Vagina (tissue), 2 donors: ENCODE measurements at places on chromosomes 5 and 9.

DNA sequence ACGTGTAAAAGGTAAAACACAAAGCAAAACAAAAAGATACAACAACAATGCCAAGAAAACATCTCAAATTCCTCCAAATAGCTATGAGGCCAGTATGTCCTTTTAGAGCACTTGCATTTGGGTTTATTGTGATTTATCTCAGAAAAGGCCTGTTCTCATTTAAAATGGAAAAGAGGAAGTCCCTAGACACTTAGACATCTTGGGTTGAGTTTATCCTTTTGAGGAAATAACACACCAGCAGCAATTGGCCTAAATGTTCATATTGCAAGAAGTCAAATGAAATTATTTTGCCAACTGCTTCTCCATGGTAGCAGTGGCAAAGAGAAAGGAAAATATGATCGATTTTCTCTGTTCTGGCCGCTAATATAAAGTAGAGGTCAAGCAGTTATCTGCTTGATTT lies 43.6 kb upstream of the TRMT10B start:
- no peak for DNase-seq
- no peaks in the 10 kb centered on the region for H3K4me1 ChIP-seq
- no peaks in the 10 kb centered on the region for H3K36me3 ChIP-seq
- no peak overlapping the region for H3K27ac ChIP-seq
- no peak overlapping the region for H3K4me3 ChIP-seq

- no peaks in the 10 kb centered on the region for H3K36me3 ChIP-seq
- no peak overlapping the region for H3K4me3 ChIP-seq
- no peak for DNase-seq
- H3K27me3 ChIP-seq: no peaks in the 10 kb centered on the region
- no peaks in the 10 kb centered on the region for H3K4me1 ChIP-seq
- no peak overlapping the region for H3K27ac ChIP-seq
Measured at GRCh38 chr5:136374003-136374402, 8.7 kb upstream of the TRPC7 start.

DNA sequence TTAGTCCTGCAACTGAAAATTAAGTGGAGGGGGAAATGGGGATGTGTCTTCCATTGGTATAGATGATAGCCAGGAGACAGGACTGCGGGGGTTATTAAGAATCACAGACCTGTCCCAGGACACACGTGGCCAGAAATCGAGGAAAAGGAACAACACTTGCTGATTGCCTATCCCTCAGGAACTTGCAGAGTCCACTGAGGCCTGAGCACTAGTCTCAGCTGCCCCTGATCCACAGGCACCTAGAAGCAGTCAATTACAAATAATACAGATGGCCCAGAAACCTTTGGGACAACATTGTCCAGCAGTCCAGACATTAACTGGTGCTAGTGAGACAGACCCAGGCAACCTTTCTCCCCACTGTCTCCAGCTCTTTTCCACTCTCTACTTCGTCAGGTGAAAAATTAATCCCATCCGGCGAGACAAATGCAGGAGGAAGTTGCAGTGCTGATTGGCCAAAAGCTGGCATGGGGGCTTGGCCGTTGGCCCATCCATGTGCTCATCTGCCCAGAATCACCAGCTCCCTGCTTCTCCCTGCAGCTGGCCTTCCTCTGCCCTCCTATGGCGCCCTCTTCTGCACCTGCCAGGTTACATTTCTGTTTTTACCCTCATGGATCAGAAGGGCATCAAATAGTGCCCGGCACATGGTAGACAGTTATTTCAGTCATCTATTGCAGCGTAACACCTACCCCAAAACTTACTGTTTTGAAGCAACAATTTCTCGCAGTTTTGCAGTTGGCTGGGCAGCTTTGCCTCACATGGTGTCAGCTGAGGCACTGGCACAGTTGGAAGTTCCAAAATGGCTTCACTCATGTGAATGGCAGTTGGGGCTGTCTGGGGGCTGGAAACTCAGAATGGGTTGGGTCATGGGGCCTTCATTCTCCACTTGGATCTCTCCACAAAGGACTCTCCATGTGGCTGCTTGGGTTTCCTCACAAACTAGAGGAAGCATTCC lies 3.6 kb upstream of the B4GALT1 start:
- peak; percentile 83 for DNase-seq
- H3K4me3 ChIP-seq: no peak overlapping the region
- H3K4me1 ChIP-seq: peaks cover 16% of the 10 kb centered on the region
- H3K27me3 ChIP-seq: no peaks in the 10 kb centered on the region
- no peak overlapping the region for H3K27ac ChIP-seq

DNA sequence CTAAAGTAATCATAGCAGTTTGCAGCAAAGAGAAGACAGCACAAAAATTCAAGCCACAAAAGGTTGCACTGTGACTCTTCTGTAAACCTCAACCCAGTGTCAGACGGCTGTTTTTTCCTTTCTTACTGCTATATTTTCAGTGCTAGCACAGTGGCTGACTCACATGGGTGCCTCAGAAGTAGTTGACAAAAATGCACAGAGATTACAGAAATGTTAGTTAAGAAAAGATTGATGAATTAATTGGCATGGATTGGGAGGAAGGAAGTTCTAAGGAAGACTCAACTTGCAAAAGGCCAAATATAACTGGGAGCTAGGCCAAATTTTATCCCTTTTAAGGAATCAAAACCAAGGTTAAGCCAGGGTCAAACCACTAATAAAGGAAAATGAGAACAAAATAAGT lies 43.7 kb upstream of the ITGA1 start:
- H3K27ac ChIP-seq: no peak overlapping the region
- peaks cover 5% of the 10 kb centered on the region for H3K4me1 ChIP-seq
- H3K27me3 ChIP-seq: no peaks in the 10 kb centered on the region
- no peak for DNase-seq

GRCh38 chr5:150609843-150610584 lies 30.4 kb upstream of the SYNPO start:
- H3K4me1 ChIP-seq: peaks cover 32% of the 10 kb centered on the region
- no peak overlapping the region for H3K4me3 ChIP-seq
- no peaks in the 10 kb centered on the region for H3K27me3 ChIP-seq
- no peak for DNase-seq
